ENCODE measurements at places on chromosomes 11 and 22.

- no peak for DNase-seq
- no peaks in the 10 kb centered on the region for H3K27me3 ChIP-seq
- no peaks in the 10 kb centered on the region for H3K4me1 ChIP-seq
- no peak overlapping the region for H3K4me3 ChIP-seq
- no peaks in the 10 kb centered on the region for H3K36me3 ChIP-seq
- H3K27ac ChIP-seq, result no peak overlapping the region
These were observed 154.0 kb upstream of the TENM4 start for GRCh38 chr11:79594834-79595233.

DNA sequence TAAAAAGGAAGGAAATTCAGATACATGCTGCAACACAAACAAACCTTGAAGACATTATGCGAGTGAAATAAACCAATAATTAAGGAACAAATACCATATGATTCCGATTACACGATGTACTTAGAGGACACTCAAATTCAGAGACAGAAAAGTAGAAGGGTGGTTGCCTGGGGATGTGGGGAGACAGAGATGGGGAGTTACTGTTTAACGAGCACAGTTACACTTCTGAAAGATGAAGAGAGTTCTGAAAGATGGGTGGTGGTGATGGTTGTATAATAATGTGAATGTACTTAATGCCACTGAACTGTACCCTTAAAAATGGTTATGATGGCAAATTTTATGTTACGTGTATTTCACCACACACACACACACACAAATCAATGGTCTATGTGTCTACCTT, 14.7 kb downstream of the ZBTB44 start:
- peaks cover 8% of the 10 kb centered on the region for H3K4me1 ChIP-seq
- no peaks in the 10 kb centered on the region for H3K36me3 ChIP-seq
- no peak for DNase-seq
- no peaks in the 10 kb centered on the region for H3K27me3 ChIP-seq
- H3K27ac ChIP-seq, result no peak overlapping the region
- H3K4me3 ChIP-seq, result no peak overlapping the region

- H3K4me1 ChIP-seq, result no peaks in the 10 kb centered on the region
- no peak overlapping the region for H3K27ac ChIP-seq
- no peaks in the 10 kb centered on the region for H3K36me3 ChIP-seq
These were observed 110.9 kb downstream of the KCNC1 start for GRCh38 chr11:17845431-17845881.

GRCh38 chr11:120622189-120622875, 110.8 kb downstream of the GRIK4 start:
- no peak overlapping the region for H3K4me3 ChIP-seq
- no peaks in the 10 kb centered on the region for H3K36me3 ChIP-seq
- DNase-seq, result no peak
- H3K4me1 ChIP-seq, result peaks cover 4% of the 10 kb centered on the region

- peak overlapping the region; percentile 82 for H3K27ac ChIP-seq
- peaks cover 13% of the 10 kb centered on the region for H3K4me1 ChIP-seq
- H3K36me3 ChIP-seq, result no peaks in the 10 kb centered on the region
- peak; percentile 63 for DNase-seq
These were observed 93.4 kb upstream of the SEPTIN5 start for GRCh38 chr22:19620742-19621371.

DNA sequence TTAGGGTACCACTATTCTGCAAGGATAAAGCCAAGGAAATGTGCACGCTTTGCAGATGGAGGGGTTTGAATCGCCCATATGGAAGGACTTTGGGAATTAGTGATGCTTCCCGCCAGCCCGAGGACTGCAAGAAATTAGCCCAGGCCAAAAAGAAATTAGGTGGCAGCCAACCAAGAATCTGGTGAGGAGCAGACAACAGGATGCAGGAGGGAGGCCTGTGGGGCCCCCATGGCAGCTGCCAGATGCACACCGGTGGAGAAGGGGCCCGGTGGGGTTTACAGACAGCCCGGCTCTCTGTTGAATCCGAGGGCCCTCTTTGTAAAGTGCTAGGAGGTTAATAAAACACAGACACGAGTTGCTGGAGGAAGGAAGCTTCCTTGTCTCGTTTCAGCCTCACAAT, 73.5 kb downstream of the TIMP3 start:
- H3K4me3 ChIP-seq, result no peak overlapping the region
- DNase-seq, result no peak
- no peaks in the 10 kb centered on the region for H3K27me3 ChIP-seq
- no peaks in the 10 kb centered on the region for H3K36me3 ChIP-seq
- H3K27ac ChIP-seq, result no peak overlapping the region
- H3K4me1 ChIP-seq, result peaks cover 3% of the 10 kb centered on the region

DNA sequence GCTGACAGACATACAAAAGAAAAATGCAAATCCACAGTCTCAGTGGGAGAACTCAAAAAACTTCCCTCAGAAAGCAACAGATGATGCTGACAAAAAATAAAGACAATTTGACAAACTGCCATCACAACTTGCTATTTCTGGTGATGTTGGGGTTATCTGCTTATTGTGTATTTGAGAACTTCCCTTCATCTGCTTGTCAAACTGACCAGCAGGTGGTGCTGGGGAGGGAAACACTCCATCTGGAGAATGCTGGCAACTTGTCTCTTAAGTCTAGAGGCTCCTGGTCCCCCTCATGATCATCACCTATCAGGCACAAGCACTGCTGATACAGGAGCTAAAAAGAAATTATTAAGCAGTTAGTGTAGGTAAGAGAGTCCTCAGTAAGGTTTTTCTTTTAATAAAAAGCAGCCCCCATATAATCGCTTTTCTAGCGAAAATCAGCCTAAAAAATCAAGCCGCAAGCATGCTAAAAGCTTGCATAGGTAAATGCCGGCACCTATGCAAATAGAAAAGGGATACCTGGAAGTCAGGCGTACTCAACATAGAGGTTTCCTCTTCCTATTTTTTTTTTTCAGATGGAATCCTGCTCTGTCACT, 9.8 kb upstream of the FAM111B start:
- no peaks in the 10 kb centered on the region for H3K36me3 ChIP-seq
- peaks cover 6% of the 10 kb centered on the region for H3K27me3 ChIP-seq
- H3K4me1 ChIP-seq, result peaks cover 4% of the 10 kb centered on the region
- no peak overlapping the region for H3K4me3 ChIP-seq
- DNase-seq, result peak; percentile 71

DNA sequence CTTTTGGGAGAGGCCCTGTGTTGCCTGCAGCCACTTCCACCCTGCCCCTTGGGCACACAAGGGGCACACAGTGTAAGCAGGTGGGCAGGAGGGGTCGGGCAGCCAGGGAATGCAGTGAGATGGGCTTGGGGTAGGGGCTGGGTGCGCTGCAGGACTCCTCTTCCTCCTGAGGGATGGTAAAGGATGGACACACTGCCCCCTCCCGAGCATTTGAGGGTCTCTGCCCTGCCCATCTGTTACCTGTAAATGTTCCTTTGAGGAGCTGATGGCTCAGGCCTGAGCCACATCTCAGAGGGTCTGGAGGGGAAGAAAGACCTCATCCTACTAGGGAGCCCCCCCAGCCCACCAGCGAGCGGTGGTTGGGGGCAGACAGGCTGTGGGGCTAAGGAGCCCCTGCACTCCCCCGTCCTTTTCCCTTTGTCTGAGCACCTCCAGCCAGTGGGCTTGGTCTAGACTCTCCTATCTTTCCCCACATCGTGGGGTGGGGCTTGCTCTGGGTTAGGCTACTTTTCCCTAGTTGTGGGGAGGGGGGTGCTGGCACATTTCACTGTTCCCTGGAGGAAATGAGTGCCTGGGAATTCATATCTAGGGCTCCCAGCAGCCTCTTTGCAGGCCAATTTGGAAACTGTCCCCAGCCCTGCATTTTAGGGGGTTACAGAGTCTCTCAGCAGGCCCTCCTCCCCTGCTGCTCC, 1.7 kb upstream of the TSSC4 start:
- peak overlapping the region; percentile 61 for H3K4me3 ChIP-seq
- peak overlapping the region; percentile 94 for H3K27ac ChIP-seq
- no peaks in the 10 kb centered on the region for H3K27me3 ChIP-seq
- H3K36me3 ChIP-seq, result peaks cover 61% of the 10 kb centered on the region
- no peak for DNase-seq

DNA sequence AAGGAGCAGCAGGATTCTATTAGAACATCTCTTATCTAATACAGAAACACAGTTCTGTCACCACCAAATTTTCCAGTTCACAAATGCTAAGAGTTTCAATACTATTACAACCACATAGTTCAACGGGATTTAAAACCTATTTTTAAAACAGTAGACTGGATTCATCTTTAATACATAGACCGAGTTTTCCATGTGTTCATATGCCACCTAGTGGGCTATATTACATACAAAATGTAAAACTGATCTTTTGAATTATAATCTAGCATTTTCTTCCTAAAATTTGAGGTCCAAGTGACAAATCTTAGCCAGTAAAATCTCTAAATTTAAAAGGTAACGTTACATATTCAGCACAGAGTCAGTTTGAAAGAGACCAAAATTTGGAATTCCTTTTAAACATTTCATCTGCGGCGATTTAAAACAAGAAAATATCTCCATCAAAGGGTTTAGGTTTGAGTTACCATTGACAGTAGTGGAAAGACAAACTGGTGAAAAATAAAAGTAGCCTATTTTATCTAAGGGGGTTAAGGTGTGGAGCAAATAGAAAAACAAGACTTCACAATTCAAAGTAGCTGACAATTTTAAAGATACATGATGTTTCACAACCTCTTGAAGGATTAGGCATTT, 269.3 kb upstream of the MPPED2 start:
- no peaks in the 10 kb centered on the region for H3K36me3 ChIP-seq
- H3K4me3 ChIP-seq, result no peak overlapping the region
- no peak overlapping the region for H3K27ac ChIP-seq
- no peaks in the 10 kb centered on the region for H3K4me1 ChIP-seq
- DNase-seq, result no peak

DNA sequence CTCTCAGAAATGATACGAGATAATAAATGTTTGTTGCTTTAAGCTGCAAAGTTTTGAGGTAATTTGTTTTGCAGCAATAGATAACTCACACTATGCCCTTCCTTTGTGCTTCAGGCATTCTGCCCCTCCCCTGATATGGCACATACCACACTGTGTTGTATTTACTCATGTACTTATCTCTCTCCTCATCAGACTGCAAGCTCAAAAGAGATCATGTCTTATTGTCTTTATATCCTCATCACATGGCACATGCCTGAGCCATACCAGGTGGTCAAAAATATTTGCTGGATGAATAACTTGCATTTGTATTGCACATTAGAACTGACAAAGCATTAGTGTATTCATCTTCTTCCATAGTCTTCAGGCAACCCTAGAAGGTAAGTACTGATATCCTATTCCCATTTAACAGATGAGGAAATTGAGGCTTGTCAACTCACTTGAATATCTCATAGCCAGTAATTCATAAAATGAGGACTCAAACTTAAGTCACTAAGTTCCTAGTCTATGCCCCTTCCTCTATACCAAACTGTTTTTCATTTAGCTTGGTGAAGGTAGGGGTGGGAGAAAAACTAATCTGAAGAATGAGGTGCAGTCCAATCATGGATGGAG, 83.9 kb upstream of the EED start:
- H3K4me1 ChIP-seq, result peaks cover 8% of the 10 kb centered on the region
- H3K36me3 ChIP-seq, result no peaks in the 10 kb centered on the region
- DNase-seq, result no peak
- no peak overlapping the region for H3K27ac ChIP-seq

- H3K27me3 ChIP-seq, result no peaks in the 10 kb centered on the region
- no peak for DNase-seq
- H3K4me1 ChIP-seq, result no peaks in the 10 kb centered on the region
- H3K27ac ChIP-seq, result no peak overlapping the region
- no peak overlapping the region for H3K4me3 ChIP-seq
These were observed 452.6 kb downstream of the LUZP2 start for GRCh38 chr11:24949406-24949805.

DNA sequence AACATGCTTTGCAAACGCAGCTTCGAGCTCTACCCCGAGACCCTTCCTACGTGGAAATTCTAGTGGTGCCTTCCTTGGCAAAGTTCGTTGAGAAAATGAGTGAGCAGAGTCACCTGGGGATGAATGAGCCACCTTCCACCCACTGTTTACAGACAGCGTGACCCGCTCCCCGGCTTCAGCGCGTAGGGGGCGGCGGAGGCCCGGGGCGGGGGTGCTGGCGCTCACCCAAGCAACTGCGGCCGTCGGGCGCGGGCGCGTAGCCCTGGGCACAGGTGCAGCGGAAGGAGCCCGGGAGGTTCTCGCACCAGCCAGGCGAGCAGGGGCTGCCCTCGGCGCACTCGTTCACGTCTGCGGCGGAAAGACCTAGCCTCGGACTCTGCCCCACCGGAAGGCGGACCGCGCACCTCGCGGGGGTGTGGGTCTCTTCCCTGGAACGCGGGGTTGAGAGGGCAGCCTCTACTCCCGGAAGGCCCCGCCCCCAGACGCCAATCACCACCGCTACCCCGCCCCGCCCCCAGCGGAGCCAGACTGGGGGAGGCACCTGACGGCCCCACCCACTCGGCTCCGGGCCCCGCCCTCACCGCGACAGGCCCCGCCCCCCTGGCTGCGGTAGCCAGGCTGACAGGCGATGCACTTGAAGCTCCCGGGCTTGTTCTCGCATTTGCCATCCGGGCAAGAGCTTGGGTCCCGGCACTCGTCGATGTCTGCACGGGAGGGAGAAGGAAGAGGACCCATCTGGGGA, 11.8 kb downstream of the LTBP3 start:
- H3K36me3 ChIP-seq, result peaks cover 6% of the 10 kb centered on the region
- DNase-seq, result peak; percentile 98
- H3K4me3 ChIP-seq, result peak overlapping the region; percentile 50
- H3K27ac ChIP-seq, result peak overlapping the region; percentile 60
- H3K27me3 ChIP-seq, result no peaks in the 10 kb centered on the region

- H3K27ac ChIP-seq, result no peak overlapping the region
- no peak for DNase-seq
- no peaks in the 10 kb centered on the region for H3K36me3 ChIP-seq
These were observed 277.1 kb downstream of the TTC28 start for GRCh38 chr22:28402539-28402938.

- H3K36me3 ChIP-seq, result no peaks in the 10 kb centered on the region
- no peaks in the 10 kb centered on the region for H3K4me1 ChIP-seq
- H3K27ac ChIP-seq, result no peak overlapping the region
- H3K27me3 ChIP-seq, result no peaks in the 10 kb centered on the region
- no peak overlapping the region for H3K4me3 ChIP-seq
These were observed 91.5 kb downstream of the MORC2 start for GRCh38 chr22:30876915-30877553.

- no peak overlapping the region for H3K4me3 ChIP-seq
- DNase-seq, result no peak
- no peak overlapping the region for H3K27ac ChIP-seq
- H3K36me3 ChIP-seq, result no peaks in the 10 kb centered on the region
These were observed 161.2 kb upstream of the NAV2 start for GRCh38 chr11:19551457-19551856.

- H3K4me1 ChIP-seq, result no peaks in the 10 kb centered on the region
- no peak for DNase-seq
- H3K36me3 ChIP-seq, result no peaks in the 10 kb centered on the region
- peaks cover 5% of the 10 kb centered on the region for H3K27me3 ChIP-seq
These were observed 9.6 kb downstream of the OR5A2 start for GRCh38 chr11:59416613-59417012.

All from upper lobe of right lung (tissue), 1 donor.